ENCODE measurements at places on chromosomes 7 and 10. TPM values are rescaled to one million over a fixed set of nuclear protein-coding genes. Genes with fewer than 3 reads are reported as not detected.

ACBD7 gene
- not detected for polyA plus RNA-seq

CD36 gene
- polyA plus RNA-seq, result 2.0 TPM

ZNF277 gene
- polyA plus RNA-seq, result 17.7 TPM

GPC2 gene
- polyA plus RNA-seq, result not detected

JAZF1 gene
- polyA plus RNA-seq, result 17.7 TPM

PPRC1 gene
- 7.5 TPM for polyA plus RNA-seq

LIPN gene
- not detected for polyA plus RNA-seq

TAS2R16 gene
- not detected for polyA plus RNA-seq

POLR1F gene
- polyA plus RNA-seq, result 26.4 TPM

FOXI2 gene
- polyA plus RNA-seq, result not detected

OIT3 gene
- polyA plus RNA-seq, result not detected

LHFPL3 gene
- not detected for polyA plus RNA-seq

LBX1 gene
- polyA plus RNA-seq, result not detected

ASZ1 gene
- polyA plus RNA-seq, result not detected

IGF2BP3 gene
- not detected for polyA plus RNA-seq

ZWINT gene
- 5.1 TPM for polyA plus RNA-seq

BMPER gene
- polyA plus RNA-seq, result not detected

SLC18A3 gene
- polyA plus RNA-seq, result not detected

PCBD1 gene
- 24.0 TPM for polyA plus RNA-seq

RHOBTB1 gene
- polyA plus RNA-seq, result not detected

ANKRD1 gene
- not detected for polyA plus RNA-seq

HYCC1 gene
- 8.9 TPM for polyA plus RNA-seq

LRIT1 gene
- not detected for polyA plus RNA-seq

AS3MT gene
- polyA plus RNA-seq, result 0.30 TPM

ZNF488 gene
- not detected for polyA plus RNA-seq

TAS2R41 gene
- not detected for polyA plus RNA-seq

ANK3 gene
- polyA plus RNA-seq, result 2.1 TPM

NCF1 gene
- 3.5 TPM for polyA plus RNA-seq

POU6F2 gene
- not detected for polyA plus RNA-seq

ODAD2 gene
- polyA plus RNA-seq, result not detected

IDE gene
- 18.2 TPM for polyA plus RNA-seq

BNIP3 gene
- 9.0 TPM for polyA plus RNA-seq

BLOC1S2 gene
- 79.8 TPM for polyA plus RNA-seq

EPO gene
- polyA plus RNA-seq, result not detected

GBX1 gene
- polyA plus RNA-seq, result not detected

PTPN20 gene
- polyA plus RNA-seq, result not detected

CHST15 gene
- polyA plus RNA-seq, result 0.08 TPM

STEAP1B gene
- polyA plus RNA-seq, result not detected

IL6 gene
- not detected for polyA plus RNA-seq

GPR15LG gene
- not detected for polyA plus RNA-seq

ANKRD22 gene
- polyA plus RNA-seq, result 0.84 TPM

HMX2 gene
- not detected for polyA plus RNA-seq

KCNMA1 gene
- not detected for polyA plus RNA-seq

AOAH gene
- polyA plus RNA-seq, result 385 TPM
